Stimulated activated CD4-positive, alpha-beta T cell treated with anti-CD3 and anti-CD28 coated beads, Interleukin-4, amount 100 ng/mL, for 24 hours (primary cell): ENCODE measurements at places on chromosomes 5 and 9.

DNA sequence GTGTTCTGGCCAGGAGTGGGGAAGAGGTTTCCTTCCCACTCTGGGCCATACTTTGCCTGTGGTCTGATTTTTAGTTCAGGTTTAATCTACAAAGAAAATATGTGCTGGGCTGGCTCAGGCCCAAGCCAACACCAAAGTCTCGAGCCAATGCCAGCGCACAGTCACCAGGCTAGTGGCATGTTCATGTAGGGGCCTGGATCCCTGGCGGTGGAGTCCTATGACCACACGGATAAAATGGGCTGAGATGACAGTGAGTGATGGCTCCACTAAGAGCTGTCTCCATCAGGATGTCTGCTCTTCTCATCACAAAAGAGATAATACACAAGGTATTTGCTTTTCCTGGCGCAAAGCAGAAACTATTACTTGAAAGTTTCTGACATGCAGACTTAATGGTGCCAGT lies 92.9 kb upstream of the PTPN3 start:
- no peak for DNase-seq

DNA sequence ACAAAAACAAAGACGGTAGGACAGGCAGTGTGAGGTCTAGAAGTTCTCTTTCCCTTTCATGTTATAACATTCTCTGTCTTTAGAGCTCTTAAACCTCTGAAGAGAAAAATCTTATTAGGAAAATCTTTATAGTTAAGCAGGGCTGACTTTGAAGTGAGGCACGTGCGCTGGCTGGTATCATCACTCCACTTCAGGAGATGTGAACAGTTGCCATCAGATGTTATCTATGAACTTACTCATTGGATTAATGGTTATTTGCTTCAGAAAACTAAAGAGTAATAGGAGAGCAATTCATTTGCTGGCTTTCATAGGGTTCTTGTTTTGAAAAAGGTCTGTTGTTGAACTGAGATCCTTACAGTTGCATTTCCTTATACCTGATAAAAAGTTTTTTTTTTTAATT lies 25.7 kb downstream of the LRRTM2 start:
- no peak for DNase-seq

DNA sequence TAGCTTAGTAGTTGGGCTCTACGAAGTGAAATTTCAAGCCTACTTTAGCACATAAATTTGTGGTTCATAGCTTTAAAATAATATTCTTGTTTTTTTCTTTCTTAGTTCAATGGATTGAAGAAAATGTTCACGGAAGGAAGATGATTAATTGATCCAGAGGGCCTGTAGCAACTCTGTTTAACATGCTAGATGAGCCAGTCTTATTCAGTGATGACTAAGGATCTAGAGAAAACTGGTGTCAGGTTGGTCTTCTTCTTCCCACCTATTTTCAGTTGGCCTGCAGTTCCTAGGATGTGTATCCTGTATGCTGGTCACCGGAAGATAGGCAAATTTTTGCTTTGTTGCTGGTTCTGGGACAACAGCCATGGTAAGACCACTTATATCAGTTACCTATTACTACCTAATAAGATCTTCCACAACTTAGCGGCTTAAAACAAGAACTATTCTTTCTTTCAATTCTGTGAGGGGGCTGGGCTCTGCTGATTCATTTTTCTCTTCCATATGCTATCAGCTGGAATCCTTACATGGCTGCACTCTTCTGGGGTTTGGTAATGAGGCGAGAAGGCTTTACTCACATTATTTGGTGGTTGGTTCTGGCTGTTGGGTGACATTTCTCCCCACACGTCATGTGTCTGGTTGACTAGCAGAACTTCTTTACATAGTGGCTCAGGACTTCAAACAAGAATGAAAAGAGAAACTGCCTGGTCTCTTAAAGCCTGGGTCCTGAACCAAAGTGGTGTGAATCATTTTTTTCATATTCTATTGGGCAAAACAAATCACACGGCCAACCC lies 182.7 kb upstream of the ACTBL2 start:
- no peak for DNase-seq

DNA sequence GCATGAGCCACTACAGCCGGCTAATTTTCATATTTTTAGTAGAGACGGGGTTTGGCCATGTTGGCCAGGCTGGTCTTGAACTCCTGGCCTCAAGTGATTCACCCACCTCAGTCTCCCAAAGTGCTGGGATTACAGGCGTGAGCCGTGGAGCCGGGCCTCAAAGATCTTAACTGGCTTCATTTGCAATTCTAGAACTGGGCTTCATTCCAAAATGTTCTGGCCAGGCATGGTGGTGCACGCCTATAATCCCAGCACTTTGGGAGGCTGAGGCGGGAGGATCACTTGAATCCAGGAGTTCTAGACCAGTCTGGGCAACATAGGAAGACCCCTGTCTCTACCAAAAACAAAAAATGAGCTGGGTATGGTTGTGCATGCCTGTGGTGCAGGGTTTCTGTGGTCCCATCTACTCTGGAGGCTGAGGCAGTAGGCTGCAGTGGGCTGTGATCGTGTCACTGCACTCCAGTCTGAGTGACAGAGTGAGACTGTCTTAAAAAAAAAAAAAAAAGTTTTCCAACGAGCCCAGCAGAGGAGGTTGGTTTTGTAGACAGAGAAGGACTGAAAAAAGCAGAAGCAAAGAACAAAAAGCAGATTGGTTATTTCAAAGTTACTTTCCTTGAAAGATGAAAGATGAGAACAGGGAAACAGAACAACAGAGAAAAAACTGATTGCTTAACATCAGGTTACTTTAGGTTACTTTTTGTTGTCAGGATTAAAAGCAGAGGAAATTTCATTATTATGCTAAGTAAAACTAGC lies 78.2 kb downstream of the ANKRD55 start:
- DNase-seq = no peak

- no peak for DNase-seq
Observed at GRCh38 chr5:132854301-132854700, 12.0 kb downstream of the GDF9 start.
